GM10248 (cell line): ENCODE measurements at places on chromosomes 16 and 17.

DNA sequence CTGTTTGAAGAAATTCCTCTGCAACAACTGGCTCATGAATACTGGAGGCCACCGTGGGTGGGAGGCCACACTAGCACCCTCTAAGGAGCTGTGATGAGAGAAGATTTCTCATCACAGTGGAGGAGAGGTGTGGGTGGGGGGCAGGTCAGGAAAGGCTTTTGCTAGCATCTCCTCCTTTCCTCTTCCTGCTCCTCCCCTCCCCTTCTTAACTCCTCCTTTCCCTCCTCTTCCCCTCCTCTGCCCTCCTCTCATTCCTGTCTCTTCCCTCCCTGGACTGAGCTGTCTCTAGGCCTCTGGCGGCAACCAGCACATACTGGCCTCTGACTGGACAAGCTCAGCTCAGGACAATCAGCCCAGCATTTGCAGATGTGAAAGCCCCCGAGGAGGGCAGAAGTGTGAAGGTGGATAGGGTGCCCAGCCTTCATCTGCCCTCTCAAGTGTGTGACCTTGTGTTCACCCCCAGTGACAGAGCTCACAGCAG is 19.0 kb upstream of the LHX1 start:
- DNase-seq, result no peak

GRCh38 chr17:36703860-36704266 is 102.5 kb downstream of the MRM1 start:
- DNase-seq, result peak; percentile 53

- no peak for DNase-seq
These were observed 28.7 kb downstream of the KIAA0513 start for GRCh38 chr16:85056211-85056748.

DNA sequence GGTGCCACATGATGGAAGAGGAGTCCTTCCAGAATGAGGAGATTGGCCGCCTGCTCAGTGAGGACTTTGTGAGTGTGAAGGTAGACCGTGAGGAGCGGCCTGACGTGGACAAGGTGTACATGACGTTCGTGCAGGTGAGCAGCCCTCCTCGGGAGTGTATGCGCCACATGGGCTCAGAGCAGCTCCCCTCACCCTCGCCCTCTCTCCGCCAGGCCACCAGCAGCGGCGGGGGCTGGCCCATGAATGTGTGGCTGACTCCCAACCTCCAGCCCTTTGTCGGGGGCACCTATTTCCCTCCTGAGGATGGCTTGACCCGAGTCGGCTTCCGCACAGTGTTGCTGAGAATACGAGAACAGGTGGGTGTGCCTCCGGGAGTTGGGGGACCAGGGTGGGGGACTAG is 1.9 kb downstream of the SPATA20 start:
- no peak for DNase-seq

- no peak for DNase-seq
These were observed 677 bp downstream of the CBX1 start for GRCh38 chr17:48100591-48101011.

GRCh38 chr16:84879569-84880487 is 60.0 kb downstream of the CRISPLD2 start:
- DNase-seq, result no peak

DNA sequence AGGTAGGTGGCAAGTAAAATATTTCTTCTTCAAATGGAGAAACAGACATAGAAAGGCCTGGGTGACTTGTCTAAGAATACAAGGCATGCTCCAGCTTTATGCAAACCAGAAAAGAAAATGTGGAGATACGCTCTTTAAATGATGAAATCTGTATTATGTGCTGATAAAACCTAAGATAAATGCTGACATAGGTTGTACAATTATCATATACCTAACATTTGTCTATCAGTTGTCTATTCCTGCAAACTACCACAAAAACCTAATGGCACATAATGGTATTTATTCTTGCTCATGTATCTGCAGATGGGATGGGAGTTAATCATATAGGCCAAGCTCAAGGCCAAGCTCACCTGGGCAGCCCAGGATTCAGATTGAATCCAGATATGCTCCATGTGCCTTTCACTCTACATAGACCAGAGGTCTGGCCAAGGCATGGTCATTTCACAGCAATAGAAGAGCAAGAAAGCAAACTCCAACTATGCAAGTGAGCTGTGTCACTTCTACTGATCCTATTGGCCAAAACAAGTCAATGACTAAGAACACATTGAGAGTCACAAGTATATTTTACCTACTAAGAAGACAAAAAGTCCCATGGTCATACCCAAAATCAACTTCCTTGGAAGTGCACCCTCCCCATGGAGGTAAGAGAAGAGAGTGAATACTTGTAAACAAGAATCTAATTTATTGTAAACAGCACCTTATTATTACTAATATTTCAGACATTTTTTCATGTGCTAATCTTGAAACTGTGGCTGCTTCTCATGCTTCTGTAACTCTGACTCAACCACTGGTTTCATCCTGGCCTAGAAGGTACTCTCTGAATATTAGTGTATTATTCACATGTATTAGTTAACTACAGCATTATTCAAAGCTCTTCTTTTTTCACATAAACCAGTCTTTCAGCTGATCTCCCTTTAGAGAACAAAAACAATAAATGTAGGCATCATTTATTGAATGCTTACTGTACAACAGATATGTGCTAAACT is 270.7 kb upstream of the SOX9 start:
- DNase-seq, result no peak

DNA sequence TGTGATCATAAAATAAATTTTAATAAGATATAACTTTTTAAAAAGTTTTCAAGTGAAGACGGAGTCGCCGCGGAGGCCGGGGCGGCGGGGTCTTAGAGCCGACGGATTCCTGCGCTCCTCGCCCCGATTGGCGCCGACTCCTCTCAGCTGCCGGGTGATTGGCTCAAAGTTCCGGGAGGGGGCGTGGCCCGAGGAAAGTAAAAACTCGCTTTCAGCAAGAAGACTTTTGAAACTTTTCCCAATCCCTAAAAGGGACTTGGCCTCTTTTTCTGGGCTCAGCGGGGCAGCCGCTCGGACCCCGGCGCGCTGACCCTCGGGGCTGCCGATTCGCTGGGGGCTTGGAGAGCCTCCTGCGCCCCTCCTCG is at the start of gene FOXC2:
Gene FOXC2 (plus strand): TSS at position 229 of the 365 bp plus-strand sequence. CDS start 507 bp downstream, outside the sequence.
- no peak for DNase-seq

GRCh38 chr17:3762922-3763776 is 37.8 kb downstream of the ITGAE start:
- DNase-seq, result peak; percentile 80

GRCh38 chr17:36525888-36526287 is 8.8 kb downstream of the MYO19 start:
- DNase-seq, result no peak

- no peak for DNase-seq
These were observed 810.3 kb upstream of the CDH8 start for GRCh38 chr16:62846399-62847057.

DNA sequence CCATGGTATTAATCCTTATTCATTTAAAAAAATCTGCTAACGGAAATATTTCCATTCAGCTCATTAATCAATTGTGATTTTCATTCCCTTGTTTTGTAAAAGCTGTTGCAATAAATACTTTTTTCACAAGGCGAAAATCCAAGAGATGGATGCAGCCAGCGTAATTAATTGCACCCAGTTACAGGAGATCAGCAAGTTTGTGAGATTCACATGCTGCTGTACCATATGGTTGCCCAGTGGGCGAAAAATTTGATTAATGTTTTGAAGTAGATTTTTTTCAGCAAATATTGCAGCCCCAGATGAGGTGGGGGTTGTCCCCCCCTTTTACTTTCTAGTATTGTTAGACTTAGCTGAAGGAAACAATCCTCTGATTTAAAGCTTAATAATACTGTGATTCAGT is 186.6 kb downstream of the WWOX start:
- no peak for DNase-seq
